ENCODE measurements at places on chromosomes 7 and 10. TPM values are rescaled to one million over a fixed set of nuclear protein-coding genes. Genes with fewer than 3 reads are reported as not detected.

GRCh38 chr10:28328346-28328745, 25.5 kb upstream of the MPP7 start:
- no peaks in the 10 kb centered on the region for H3K27me3 ChIP-seq
- H3K4me1 ChIP-seq: peaks cover 5% of the 10 kb centered on the region
- DNase-seq: no peak

- H3K4me3 ChIP-seq: no peak overlapping the region
- H3K27ac ChIP-seq: no peak overlapping the region
- DNase-seq: no peak
- H3K36me3 ChIP-seq: no peaks in the 10 kb centered on the region
- peaks cover under 1% of the 10 kb centered on the region for H3K4me1 ChIP-seq
Measured at GRCh38 chr7:22871661-22872060, 49.0 kb upstream of the TOMM7 start.

DNA sequence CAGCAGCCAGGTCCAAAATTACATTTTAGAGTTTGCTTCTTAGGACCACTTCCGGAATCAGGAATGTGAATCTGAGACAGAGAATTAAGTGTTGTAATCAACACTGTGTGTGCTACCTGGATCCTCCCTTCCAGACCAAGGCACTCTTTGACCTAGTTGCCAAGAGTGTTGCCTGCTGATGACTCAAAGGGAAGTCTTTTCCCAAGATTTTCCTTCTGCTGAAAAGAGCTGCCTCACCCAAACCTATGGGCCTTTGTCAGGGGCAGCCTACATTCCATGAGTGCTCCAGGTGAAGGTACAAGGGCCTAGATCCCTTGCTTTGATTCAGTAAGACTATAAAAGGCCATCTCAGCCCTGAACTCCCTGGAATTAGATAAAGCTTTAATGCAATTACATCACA, 712.5 kb upstream of the ANKRD30A start:
- no peak for DNase-seq
- H3K27ac ChIP-seq: no peak overlapping the region
- no peak overlapping the region for H3K4me3 ChIP-seq
- no peaks in the 10 kb centered on the region for H3K36me3 ChIP-seq
- no peaks in the 10 kb centered on the region for H3K4me1 ChIP-seq

DNA sequence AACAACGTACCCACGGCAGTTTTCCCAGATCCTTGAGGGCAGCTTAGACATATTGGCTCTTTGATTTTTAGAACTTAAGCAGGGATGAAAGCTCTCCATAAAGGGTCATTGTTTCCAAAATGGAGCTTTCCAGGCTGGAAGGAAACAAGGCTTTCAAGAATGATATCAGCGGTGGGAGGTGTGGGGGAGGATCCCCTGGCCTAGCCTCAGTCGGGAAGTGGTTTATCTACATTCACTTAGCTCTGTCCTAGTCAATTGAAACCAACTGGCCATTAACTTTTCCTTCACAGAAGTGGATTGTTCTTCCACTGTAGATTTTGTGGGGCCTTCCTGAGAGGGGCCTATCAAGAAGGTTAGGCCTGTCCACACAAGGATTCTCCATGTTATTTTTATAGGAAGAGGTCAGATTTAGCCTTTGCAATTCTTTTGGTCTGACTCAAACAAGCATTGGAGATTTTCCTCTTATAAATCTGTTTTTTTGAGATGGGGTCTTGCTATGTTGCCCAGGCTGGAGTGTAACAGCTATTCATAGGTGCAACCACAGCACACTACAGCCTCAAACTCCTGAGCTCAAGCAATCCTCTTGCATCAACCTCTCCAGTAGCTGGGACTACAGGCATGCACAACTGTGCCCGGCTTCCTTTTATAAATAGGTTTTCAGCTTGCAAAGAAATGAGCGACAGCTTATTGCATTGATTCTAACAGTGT, 343.5 kb downstream of the LRMDA start:
- H3K27me3 ChIP-seq: no peaks in the 10 kb centered on the region
- H3K36me3 ChIP-seq: no peaks in the 10 kb centered on the region
- peak; percentile 36 for DNase-seq

DNA sequence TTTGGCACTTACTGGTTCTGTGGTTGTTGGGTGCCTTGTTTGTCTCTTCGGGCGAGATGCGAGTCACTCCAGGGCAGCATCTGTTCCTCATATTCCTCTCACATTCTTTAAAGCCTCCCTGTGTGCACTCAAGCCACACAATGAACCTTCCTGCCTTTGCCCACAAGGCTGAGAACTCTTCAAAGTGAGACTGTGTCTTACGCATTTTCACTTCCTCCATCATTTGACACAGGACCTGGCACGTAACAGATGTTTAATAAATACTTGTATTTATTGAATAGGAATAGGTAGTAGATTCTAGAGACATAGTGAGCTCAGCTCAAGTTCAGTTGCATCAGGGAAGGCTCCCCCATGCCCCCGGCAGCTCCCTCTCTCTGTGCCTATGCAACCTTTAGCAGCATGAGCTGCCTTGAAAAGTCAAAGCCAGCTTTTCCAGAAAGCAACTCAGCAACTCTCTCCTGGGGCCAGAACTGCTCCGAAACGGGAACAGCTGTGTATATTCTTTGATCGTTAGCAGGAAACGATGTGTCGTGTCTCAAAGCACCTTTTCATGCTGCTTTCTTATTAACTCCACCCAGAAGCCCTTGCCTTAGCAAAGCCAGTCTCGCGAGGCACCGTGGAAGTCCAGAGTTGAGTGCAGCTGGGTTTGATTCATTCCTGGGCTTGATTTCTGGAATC, 97.5 kb downstream of the PFKFB3 start:
- no peaks in the 10 kb centered on the region for H3K27me3 ChIP-seq
- H3K4me3 ChIP-seq: no peak overlapping the region
- no peaks in the 10 kb centered on the region for H3K36me3 ChIP-seq
- no peak overlapping the region for H3K27ac ChIP-seq
- no peaks in the 10 kb centered on the region for H3K4me1 ChIP-seq

- no peaks in the 10 kb centered on the region for H3K4me1 ChIP-seq
- no peak overlapping the region for H3K4me3 ChIP-seq
- no peaks in the 10 kb centered on the region for H3K36me3 ChIP-seq
- no peak for DNase-seq
- H3K27me3 ChIP-seq: no peaks in the 10 kb centered on the region
Measured at GRCh38 chr10:60534761-60535389, 145.2 kb upstream of the ANK3 start.

GRCh38 chr7:35257251-35258124, 3.6 kb upstream of the TBX20 start:
- H3K36me3 ChIP-seq: no peaks in the 10 kb centered on the region
- H3K27ac ChIP-seq: no peak overlapping the region
- DNase-seq: no peak
- no peak overlapping the region for H3K4me3 ChIP-seq

- no peaks in the 10 kb centered on the region for H3K27me3 ChIP-seq
- peak overlapping the region; percentile 3 for H3K27ac ChIP-seq
- H3K36me3 ChIP-seq: no peaks in the 10 kb centered on the region
- DNase-seq: peak; percentile 56
- H3K4me3 ChIP-seq: no peak overlapping the region
- peaks cover 22% of the 10 kb centered on the region for H3K4me1 ChIP-seq
Measured at GRCh38 chr7:75054744-75055143, 18.9 kb downstream of the RCC1L start.

- H3K4me1 ChIP-seq: no peaks in the 10 kb centered on the region
- no peak overlapping the region for H3K27ac ChIP-seq
- H3K27me3 ChIP-seq: no peaks in the 10 kb centered on the region
Measured at GRCh38 chr10:78045237-78045636, 11.6 kb downstream of the RPS24 start.

DNA sequence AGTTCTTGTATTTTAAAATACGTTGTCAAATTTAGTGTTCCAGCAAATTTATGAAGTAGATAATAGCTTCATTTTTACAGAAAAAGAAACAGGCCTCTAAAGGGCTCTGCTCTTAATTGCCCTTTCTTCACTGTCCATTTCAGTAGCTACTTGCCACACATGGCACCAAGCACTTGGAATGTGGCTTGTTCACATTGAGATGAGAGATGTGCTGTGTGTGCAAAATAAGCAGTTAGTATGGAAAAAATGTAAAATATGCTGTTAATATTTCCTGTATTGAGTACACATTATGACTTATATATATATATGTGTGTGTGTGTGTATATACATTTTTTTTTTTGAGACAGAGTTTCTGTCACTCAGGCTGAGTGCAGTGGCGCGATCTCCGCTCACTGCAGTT, 19.5 kb downstream of the RBM33 start:
- no peaks in the 10 kb centered on the region for H3K36me3 ChIP-seq
- H3K4me3 ChIP-seq: no peak overlapping the region
- no peak overlapping the region for H3K27ac ChIP-seq
- H3K4me1 ChIP-seq: peaks cover 18% of the 10 kb centered on the region
- no peaks in the 10 kb centered on the region for H3K27me3 ChIP-seq
- DNase-seq: no peak

DNA sequence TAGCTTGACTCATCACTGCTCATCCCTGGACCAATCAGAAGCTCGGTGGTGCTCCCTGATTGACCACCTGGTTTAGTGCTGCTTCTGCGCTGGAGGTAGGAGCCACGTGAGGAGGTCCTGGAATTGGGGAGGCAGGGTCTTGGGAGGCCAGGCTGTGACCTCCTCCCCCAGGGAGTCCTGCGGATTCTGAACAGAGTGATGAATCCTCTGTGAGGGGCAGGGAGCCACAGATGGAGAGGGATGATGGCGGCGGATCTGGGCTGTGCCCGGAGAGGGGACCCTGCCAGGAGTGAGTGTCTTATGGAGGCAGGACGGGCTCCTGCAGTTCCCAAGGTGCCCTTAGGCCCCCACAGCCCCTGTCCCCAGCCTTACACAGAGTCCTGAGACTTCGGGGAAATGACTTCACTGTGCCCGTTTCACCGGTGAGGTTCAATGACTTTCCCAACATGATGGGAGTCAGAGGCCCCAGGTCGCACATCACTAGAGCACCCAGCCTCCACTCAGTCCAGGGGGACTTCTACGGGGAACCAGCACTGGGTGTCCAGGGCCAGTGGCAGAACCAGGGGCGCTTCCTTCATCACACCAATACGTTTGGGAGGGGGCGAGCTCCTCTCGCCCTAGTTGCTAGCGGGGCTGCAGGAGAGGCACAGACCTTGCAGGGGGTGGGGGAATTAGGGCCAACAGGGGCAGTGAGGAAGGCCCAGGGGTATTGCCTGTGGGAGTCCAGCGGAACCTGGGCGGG, 48.9 kb downstream of the FKBP6 start:
- DNase-seq: no peak
- no peaks in the 10 kb centered on the region for H3K36me3 ChIP-seq
- H3K27ac ChIP-seq: no peak overlapping the region
- no peaks in the 10 kb centered on the region for H3K4me1 ChIP-seq
- no peak overlapping the region for H3K4me3 ChIP-seq

- no peak for DNase-seq
- no peaks in the 10 kb centered on the region for H3K27me3 ChIP-seq
- no peaks in the 10 kb centered on the region for H3K36me3 ChIP-seq
Measured at GRCh38 chr7:116692401-116693308, 20.7 kb downstream of the MET start.

GRCh38 chr10:94049911-94050310, 56.2 kb downstream of the PLCE1 start:
- no peaks in the 10 kb centered on the region for H3K27me3 ChIP-seq
- no peaks in the 10 kb centered on the region for H3K36me3 ChIP-seq
- no peak for DNase-seq
- H3K27ac ChIP-seq: no peak overlapping the region

DNA sequence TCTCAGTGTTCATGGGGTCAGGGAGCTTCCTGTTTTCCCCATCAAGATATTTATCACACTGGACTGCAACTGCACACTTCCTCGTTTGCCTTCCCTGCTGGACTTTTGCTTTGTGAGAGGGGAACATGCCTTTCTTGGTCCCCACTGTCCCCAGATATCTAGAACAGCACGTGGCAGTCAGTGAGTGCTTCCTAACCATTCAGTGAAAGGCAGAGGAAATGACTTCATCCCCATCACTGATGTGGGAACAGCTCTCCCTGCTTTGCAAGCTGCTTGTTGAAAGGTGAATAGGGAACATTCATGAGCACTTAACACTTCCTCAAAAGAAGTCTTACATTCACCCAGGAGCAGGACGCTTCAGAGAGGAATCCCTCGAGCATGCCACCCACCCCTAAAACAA, 135.4 kb downstream of the MYOF start:
- no peak for DNase-seq
- H3K27me3 ChIP-seq: no peaks in the 10 kb centered on the region
- H3K27ac ChIP-seq: no peak overlapping the region
- no peak overlapping the region for H3K4me3 ChIP-seq
- H3K36me3 ChIP-seq: no peaks in the 10 kb centered on the region

DNA sequence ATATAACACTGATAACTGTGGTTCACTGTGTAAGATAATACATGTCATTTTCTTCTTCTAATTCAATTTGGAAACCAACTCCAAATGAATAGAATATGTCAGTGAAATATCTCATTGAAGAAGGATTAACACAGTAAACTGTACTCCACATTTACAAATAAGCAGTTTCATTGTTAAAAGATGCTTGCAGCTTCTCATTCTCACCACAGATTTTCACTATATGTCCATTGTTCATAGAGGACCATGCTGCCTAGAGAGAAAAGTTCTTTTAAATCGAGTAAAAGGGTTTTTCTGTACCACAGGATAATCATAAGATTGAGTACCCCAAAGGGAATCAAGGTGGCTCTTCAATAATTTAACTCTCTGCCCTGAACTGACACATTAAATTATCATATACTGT, 165.5 kb downstream of the LRRN3 start:
- H3K27me3 ChIP-seq: no peaks in the 10 kb centered on the region
- DNase-seq: no peak
- no peaks in the 10 kb centered on the region for H3K36me3 ChIP-seq
- H3K27ac ChIP-seq: no peak overlapping the region

- no peak overlapping the region for H3K4me3 ChIP-seq
- peaks cover 4% of the 10 kb centered on the region for H3K4me1 ChIP-seq
- H3K27ac ChIP-seq: no peak overlapping the region
- DNase-seq: no peak
- H3K27me3 ChIP-seq: no peaks in the 10 kb centered on the region
- no peaks in the 10 kb centered on the region for H3K36me3 ChIP-seq
Measured at GRCh38 chr7:117229350-117229749, 93.5 kb downstream of the WNT2 start.

- H3K4me3 ChIP-seq: no peak overlapping the region
- H3K27ac ChIP-seq: no peak overlapping the region
- no peaks in the 10 kb centered on the region for H3K4me1 ChIP-seq
- no peaks in the 10 kb centered on the region for H3K36me3 ChIP-seq
Measured at GRCh38 chr7:147635288-147635687, 955.3 kb upstream of the C7orf33 start.

GRCh38 chr7:106966121-106966520, 78.4 kb upstream of the PRKAR2B start:
- H3K4me3 ChIP-seq: no peak overlapping the region
- no peak for DNase-seq
- no peak overlapping the region for H3K27ac ChIP-seq

- no peak for DNase-seq
- H3K4me1 ChIP-seq: no peaks in the 10 kb centered on the region
- H3K4me3 ChIP-seq: no peak overlapping the region
- no peak overlapping the region for H3K27ac ChIP-seq
Measured at GRCh38 chr10:126006906-126007305, 110.5 kb downstream of the FANK1 start.

The MKI67 gene
- 0.60 TPM for total RNA-seq

The PIK3AP1 gene
- 11.1 TPM for total RNA-seq

The RBP4 gene
- 4.3 TPM for total RNA-seq

The ZNF727 gene
- 13.3 TPM for total RNA-seq

The FBXO24 gene
- 0.34 TPM for total RNA-seq

The AQP1 gene
- total RNA-seq: 114 TPM

The SLC16A12 gene
- total RNA-seq: 4.7 TPM

The IL15RA gene
- total RNA-seq: 2.7 TPM

The WASL gene
- 50.8 TPM for total RNA-seq

The MYH16 gene
- not detected for total RNA-seq

The OGDHL gene
- total RNA-seq: 0.60 TPM

The TET1 gene
- total RNA-seq: 5.7 TPM

The GHRHR gene
- not detected for total RNA-seq

The SLC26A5 gene
- 0.34 TPM for total RNA-seq

Measured in ovary (tissue), 10 donors.